ENCODE measurements at places on chromosomes 5 and 9.

DNA sequence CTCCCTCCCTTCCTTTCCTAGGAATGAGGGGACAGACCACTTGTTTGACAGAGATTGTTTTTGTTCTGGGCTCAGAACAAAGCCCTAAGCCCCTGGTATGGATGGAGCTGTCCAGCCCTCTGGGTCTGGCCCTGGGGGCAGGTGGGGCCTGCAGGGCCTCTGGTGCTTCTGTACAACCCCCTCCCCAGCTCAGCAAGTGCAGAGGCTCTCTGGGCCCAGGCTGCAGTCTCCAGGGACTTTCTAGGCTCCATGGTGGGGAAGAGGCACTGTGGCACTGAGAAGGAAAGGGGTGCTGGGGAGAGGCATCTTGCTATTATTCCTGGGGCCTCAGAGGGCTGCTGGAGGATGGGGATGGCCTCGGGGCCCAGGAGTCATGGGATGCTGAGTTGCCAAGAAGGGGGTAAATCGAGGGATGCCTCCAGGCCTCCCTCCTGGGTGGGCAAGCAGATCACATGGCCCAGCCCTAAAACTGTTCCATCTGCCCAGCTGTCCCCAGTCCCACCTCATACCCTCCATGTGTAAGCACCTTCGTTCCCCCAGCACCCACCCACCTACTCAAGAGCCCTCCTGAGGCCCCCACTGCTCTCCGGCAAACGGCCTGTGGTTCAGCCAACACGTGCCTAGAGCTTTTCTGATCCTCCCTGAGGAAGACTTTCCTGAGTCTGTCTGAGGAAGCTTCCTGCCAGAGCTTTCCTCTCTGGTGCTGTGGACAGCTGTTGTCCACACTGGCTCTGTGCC lies 225.7 kb downstream of the CACNA1B start:
- no peak for DNase-seq

GRCh38 chr5:35096216-35096615 lies 48.5 kb upstream of the AGXT2 start:
- DNase-seq, result no peak

- peak; percentile 27 for DNase-seq
These were observed 1.1 kb downstream of the JADE2 start for GRCh38 chr5:134526483-134527155.

DNA sequence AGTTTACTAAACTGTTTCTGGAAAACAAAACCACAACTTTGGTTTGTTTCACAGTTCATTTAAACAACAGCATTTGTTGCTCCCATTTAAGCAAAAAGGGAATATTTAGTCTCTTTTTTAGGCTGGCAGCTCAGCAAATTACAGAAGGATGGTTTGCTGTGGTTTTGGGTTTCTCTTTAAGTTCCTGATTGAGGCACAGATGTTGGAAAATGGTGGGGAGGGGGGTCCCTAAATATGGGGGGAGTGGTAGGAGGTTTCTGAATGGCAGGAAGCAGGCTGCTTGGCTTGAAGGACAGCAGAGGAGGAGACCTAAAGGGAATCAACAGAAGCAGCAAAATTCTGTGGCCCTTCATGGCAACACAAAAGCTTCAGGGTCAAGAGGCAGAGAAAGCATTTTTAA lies 263.4 kb downstream of the ZSWIM6 start:
- DNase-seq, result no peak

DNA sequence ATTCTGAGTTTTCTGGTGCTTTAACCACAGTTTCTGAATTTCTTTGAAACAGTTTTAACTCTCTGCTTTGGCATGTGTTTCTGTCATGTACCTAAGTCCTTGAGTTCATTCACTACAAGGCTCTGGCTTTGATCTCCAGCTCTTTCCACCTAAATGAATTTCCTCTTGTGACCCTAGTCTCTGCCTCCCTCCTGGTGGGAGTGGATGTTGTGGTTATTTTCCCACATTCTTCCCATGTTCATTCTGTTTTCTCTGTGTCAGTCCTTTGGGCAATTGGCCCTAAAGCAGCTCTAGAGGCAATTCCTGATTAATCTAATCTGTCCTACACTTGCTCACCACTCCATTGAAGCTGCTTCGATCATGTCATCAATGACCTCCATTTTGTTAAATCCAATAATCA lies 28.4 kb upstream of the DPYSL3 start:
- no peak for DNase-seq

GRCh38 chr9:14317667-14318320 lies 3.9 kb upstream of the NFIB start:
- no peak for DNase-seq

- DNase-seq, result no peak
These were observed 6.8 kb downstream of the SLC24A2 start for GRCh38 chr9:19782005-19782404.

GRCh38 chr5:9156282-9156681 lies 389.6 kb downstream of the SEMA5A start:
- no peak for DNase-seq

DNA sequence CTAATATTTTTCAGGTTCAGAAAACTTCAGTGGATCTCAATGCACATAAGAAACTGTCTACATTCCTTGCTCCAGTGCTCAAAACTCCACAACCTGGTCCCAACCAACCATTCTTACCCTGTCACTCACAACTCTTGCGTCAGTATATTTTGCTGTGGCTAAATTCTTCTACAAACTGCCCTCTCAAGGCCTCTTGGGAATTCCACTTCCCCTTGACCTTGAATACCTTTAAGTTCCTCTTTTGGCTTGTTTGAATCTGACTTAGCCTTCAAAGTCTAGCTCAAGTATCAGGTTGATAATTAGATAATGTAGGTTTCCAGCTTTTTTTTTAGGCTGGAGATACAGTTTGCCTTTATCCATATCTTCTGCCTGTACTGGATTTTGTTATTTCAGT lies 128.3 kb downstream of the SLF1 start:
- DNase-seq, result no peak

- DNase-seq, result no peak
These were observed 304.0 kb downstream of the TUSC1 start for GRCh38 chr9:25374281-25374680.

GRCh38 chr5:107577394-107577950 lies 93.3 kb downstream of the EFNA5 start:
- DNase-seq, result no peak

DNA sequence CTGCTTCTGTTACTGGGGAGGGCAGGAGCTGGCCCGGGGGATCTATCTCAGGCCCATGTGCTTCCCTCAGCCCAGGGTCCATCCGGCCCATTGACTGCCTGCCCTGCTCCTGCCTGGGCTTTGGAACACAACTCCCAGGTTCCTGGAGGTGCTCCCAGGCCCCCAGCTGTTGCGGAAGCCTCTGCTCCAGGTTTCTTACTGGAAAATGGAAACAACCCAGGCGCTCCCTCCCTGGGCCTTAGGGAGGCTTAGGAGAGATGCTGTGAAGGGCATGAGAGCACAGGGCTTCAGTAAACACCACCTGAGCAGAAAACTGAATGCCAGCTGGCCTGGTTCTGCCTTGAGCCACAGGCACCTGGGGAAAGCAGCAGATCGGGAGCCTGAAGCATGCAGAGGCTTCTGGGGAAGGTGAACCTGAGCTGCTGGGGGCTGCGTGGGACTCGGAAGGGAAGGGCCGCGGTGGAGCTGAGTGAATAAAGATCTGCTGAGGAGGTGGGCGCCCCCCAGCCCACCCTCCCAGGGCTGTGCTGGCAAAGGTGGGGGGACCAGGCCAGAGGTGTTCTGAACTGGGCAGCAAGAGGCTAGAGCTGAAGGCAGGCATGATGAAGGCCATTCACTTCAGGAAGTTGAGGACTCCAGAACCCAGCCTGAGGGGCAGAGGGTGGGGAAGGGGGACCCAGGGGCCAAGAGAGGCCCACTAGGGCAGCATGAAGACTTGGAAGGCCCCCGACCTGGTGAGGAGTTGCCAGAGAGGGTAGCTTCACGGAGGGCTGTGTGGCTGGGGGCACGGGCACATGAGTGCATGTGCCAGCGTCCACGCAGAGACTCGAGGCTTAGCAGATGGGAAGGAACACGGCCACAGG lies 64.8 kb downstream of the SHB start:
- DNase-seq, result no peak

- no peak for DNase-seq
These were observed 31.2 kb downstream of the HMGCS1 start for GRCh38 chr5:43281840-43282658.

DNA sequence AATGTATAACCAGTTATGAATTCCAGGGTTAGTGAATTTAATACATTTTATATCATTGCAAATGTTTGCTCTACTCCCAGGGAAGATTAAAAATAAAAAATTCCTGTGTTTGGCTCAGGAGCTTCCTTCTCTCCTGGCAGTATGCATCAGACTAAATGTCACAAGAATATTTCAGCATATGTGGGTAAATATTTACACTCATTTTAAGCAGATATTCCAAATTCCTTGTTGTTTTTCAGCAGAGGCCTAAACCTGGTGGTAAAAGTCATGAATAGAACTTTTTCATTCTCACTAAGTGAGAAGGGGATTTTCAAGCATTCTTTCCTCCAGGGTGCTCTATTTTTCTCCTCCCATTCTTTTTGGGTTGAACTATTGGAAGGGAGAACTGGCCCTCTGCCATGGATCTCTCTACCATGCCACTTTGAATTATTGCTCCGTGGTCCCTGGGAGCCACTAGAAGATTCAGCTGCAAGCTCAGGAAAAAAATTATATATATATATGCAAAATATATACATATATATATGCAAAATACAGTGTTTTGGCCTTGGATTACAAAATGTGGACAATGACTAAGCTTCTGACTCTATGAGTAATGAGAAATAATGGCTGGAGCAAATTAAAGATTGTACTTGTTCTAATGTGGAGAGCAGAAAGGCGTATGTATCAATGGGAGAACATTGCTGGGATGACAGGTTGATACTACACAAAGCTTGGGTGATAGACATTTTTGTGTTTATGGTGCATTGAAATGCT lies 180.6 kb upstream of the PAPPA start:
- DNase-seq, result no peak

DNA sequence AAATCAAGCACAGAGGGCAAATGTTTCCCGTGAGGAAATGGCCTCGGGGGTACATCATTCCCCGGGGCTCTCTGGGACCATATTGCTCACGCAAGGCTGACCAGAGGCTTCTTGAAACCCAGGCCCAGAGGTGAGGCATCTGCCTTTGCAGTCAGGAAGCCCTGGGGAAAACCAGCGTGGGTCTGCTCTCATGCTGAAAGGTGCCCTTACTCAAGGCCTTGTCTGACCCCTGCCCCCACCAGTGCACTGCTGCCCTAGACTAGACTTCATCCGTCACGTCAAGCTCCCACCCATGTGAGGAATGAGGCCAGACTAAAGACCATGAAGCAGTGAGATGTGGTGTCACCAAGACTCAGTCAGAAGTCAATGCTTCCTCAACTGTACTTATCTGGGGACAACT lies 66.1 kb downstream of the PAX5 start:
- no peak for DNase-seq

- no peak for DNase-seq
These were observed 19.2 kb upstream of the TXNDC8 start for GRCh38 chr9:110356639-110357395.

- DNase-seq, result no peak
These were observed 105.8 kb upstream of the PCSK1 start for GRCh38 chr5:96538808-96539250.

GRCh38 chr5:172147857-172148256 lies 40.2 kb downstream of the STK10 start:
- no peak for DNase-seq

GRCh38 chr5:91266184-91266705 lies 116.9 kb downstream of the ARRDC3 start:
- no peak for DNase-seq

GRCh38 chr5:179605026-179605833 lies 18.2 kb downstream of the HNRNPH1 start:
- DNase-seq, result no peak

GRCh38 chr5:58149345-58149744 lies 310.5 kb downstream of the PLK2 start:
- no peak for DNase-seq

- no peak for DNase-seq
These were observed 17.3 kb downstream of the SCAMP1 start for GRCh38 chr5:78377718-78378105.

DNA sequence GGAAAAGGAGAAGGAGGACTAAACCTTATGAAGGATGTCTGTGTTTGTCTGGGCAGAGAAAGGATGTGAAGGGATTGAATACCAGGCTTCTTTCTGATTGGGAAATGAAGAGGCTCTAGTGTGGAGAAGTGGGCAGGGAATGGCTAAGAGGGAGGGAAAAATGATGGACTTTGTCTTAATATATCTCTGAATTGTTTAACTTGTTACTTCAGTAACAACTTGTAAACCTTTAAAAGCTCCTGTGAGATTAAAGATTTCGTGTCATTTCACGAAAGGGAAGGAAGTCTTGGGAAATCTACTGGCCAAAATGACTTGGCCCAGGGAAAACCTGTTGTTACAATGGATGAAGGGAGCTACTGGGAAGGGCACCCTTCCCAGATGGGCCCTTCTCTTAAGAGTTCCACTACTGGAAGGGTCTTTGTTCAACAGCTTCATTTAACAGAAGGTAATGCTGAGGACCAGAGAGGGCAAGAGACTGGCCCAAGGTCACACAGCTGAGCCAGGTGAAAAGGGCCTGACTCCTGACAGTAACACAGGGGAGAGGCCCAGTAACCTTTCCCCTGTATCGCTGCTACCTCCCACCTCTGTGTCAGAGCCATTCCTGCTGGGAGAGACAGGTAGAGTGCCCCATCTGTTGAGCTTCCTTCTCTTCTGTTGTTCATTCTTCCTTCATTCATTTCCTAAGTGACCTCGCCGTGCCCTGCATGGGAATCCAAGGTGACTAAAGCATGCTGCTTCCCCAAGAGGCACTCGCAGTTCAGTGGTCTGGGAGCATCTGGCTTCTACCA lies 5.1 kb upstream of the TCOF1 start:
- DNase-seq, result no peak

DNA sequence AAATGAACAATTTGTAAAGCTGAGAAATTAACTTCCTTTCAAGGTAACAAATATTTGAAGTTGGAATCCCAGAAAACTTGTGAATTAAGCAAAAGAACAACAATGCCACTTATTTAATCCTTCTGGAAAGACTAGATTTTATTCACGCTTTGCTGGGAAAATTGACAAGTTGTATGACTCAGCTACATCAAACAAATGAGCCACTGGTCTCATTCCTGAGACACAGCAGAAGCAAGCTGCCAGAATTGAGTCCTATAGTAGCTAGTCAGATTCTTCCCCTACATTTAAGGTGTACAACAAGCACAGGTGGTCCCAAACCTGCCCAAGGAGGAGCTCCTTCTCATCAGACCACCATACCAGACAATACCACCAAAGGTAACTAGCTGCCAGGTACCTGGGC lies 280.7 kb downstream of the SPOCK1 start:
- DNase-seq, result no peak

- DNase-seq, result no peak
These were observed 30.1 kb downstream of the ZNF462 start for GRCh38 chr9:106893088-106893487.

DNA sequence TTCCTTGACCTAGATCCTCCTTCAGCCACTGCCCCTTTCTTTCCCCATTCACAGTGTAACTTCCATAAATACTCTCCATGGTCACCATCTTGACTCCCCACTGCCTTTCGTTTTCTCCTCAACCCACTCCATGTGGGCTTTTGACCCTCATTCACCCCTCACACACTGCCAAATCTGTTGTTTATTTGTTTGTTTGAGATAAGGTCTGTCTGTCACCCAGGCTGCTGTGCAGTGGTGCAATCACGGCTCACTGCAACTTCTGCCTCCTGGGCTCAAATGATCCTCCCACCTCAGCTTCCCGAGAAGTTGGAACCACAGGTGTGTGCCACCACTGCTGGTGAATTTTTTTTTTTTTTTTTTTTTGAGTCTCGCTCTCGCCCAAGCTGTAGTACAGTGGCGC lies 162.9 kb downstream of the FGF1 start:
- DNase-seq, result no peak

- no peak for DNase-seq
These were observed 210.3 kb downstream of the CDK5RAP2 start for GRCh38 chr9:120369608-120370220.

GRCh38 chr5:137611011-137611580 lies 112.0 kb upstream of the SPOCK1 start:
- DNase-seq, result no peak

All from stimulated activated CD8-positive, alpha-beta memory T cell treated with anti-CD3 and anti-CD28 coated beads, Interleukin-4, amount 100 ng/mL, for 1 hour (primary cell).